ENCODE measurements at places on chromosomes 6 and 20. TPM values are rescaled to one million over a fixed set of nuclear protein-coding genes. Genes with fewer than 3 reads are reported as not detected.

GRCh38 chr6:92174398-92175073, 1244.8 kb downstream of the EPHA7 start:
- DNase-seq = no peak
- H3K36me3 ChIP-seq = no peaks in the 10 kb centered on the region
- no peak overlapping the region for H3K4me3 ChIP-seq
- H3K4me1 ChIP-seq = no peaks in the 10 kb centered on the region
- H3K27me3 ChIP-seq = no peaks in the 10 kb centered on the region
- no peak overlapping the region for H3K27ac ChIP-seq

GRCh38 chr20:22688485-22688884, 104.1 kb upstream of the FOXA2 start:
- H3K4me1 ChIP-seq = peaks cover 26% of the 10 kb centered on the region
- no peak for DNase-seq
- no peak overlapping the region for H3K4me3 ChIP-seq
- H3K27ac ChIP-seq = no peak overlapping the region
- H3K27me3 ChIP-seq = no peaks in the 10 kb centered on the region
- no peaks in the 10 kb centered on the region for H3K36me3 ChIP-seq

DNA sequence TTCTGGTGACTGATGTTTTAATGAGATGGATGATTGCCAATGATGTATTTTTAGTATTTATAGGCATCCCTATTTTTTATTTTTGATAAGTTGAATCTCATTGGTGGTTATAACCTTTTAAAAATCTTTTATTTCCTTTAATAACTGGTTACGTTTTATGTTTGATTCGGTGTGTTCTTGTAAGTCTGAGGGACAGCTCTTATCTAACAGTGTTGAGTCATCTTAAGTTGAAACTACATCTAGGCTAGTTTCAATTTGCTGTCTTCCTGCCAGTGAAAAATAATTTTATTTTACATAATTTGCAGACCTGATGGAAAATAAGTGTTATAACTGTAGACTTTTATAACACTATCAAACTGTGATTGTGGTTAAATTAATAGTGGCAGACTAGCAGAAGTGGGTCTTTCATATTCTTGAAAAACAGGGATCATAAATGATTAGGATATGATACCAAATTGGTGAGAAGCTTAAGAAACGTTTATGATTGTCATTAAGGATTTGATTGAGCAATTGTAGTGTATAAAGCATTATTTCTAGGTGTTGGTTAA, 4.6 kb downstream of the AFDN start:
- peaks cover 16% of the 10 kb centered on the region for H3K4me1 ChIP-seq
- H3K36me3 ChIP-seq = no peaks in the 10 kb centered on the region
- H3K4me3 ChIP-seq = no peak overlapping the region
- H3K27ac ChIP-seq = no peak overlapping the region
- H3K27me3 ChIP-seq = no peaks in the 10 kb centered on the region

- no peaks in the 10 kb centered on the region for H3K27me3 ChIP-seq
- no peaks in the 10 kb centered on the region for H3K4me1 ChIP-seq
- no peak for DNase-seq
- no peak overlapping the region for H3K4me3 ChIP-seq
- no peaks in the 10 kb centered on the region for H3K36me3 ChIP-seq
These were observed 27.9 kb downstream of the RIN2 start for GRCh38 chr20:19785983-19786285.

GRCh38 chr20:17859616-17860232, 108.9 kb downstream of the SNX5 start:
- DNase-seq = no peak
- H3K36me3 ChIP-seq = no peaks in the 10 kb centered on the region
- H3K27ac ChIP-seq = peak overlapping the region; percentile 71
- H3K4me3 ChIP-seq = peak overlapping the region; percentile 25
- peaks cover 29% of the 10 kb centered on the region for H3K4me1 ChIP-seq

DNA sequence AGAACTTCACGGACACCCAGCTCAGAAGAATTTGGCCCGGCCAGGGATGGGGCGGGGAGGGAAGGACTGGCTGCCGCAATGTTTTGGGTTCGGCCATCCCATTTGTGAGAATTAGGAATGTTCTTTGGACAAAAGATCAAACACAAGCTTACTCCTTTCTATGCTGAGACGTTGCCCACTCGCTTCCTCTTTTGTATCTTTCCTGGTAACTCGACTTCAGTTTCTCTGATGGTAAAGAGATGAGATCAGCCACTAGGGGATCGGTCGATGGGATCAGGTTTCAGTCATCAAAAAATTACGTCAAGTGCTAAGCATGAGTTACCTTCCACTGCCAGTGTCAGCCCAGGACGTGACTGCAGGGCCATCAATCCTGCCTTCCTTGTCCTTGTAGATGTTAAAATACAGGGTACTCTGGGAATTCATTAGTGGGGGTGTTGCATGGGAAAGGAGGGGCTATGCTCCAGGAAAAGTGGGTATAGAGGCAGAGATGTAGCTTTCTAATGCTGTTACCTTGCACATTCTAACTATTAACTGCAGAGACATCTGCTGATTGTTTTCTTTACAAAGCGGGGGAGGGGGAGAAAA, 190.2 kb downstream of the TSHZ2 start:
- H3K27ac ChIP-seq = peak overlapping the region; percentile 57
- no peak for DNase-seq
- H3K4me3 ChIP-seq = no peak overlapping the region
- peaks cover 14% of the 10 kb centered on the region for H3K4me1 ChIP-seq
- H3K27me3 ChIP-seq = no peaks in the 10 kb centered on the region

DNA sequence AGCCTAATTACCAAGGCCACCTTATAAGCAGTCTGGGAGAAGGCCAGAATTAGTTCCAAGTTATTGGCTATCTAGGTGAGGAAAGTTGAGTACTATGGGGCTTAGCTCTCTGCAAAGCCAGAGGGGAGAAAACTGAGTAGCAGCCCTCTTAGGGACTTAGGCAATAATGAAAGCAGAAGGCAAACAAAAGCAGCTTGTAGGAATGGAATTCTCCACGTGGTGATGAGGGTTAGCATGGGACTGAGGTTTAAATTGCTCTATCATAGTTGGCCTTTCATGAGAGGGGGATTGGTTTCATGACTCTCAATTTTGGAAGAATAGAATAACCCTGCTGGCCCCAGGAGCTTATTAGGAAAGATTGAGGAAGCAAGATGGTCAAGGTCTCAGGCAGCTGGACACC, 7.0 kb upstream of the UBE2J1 start:
- no peak overlapping the region for H3K4me3 ChIP-seq
- no peak for DNase-seq
- H3K27me3 ChIP-seq = no peaks in the 10 kb centered on the region
- no peak overlapping the region for H3K27ac ChIP-seq

DNA sequence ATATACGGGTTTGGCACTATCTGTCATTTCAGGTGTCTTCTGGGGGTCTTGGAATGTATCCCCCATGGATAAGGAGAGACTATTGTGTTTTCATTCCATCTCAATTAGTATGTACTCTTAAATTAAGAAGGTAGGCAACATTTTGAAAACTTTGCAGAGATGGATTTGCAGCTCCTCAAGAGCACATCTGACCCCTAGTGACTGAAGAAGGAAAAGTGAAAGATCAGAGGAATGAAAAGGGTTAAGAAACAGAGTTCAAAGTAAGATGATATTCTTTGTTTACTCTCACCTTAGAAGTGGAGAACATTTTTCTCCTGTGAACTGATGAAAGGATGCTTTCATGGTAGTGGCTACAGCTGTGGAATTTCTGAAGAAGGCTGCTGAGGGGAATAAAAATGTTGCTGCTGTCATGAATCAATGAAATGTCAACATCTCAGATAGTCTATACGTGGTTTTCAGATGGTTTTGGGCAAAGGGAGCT, 41.5 kb downstream of the SH3BGRL2 start:
- H3K27me3 ChIP-seq = no peaks in the 10 kb centered on the region
- H3K36me3 ChIP-seq = peaks cover 4% of the 10 kb centered on the region
- no peak overlapping the region for H3K4me3 ChIP-seq
- peaks cover 25% of the 10 kb centered on the region for H3K4me1 ChIP-seq
- no peak overlapping the region for H3K27ac ChIP-seq

PNLDC1 gene
- total RNA-seq = not detected

LY6G6F gene
- 0.08 TPM for total RNA-seq

PMEPA1 gene
- total RNA-seq = 0.61 TPM

UBE2C gene
- 27.6 TPM for total RNA-seq

ARHGAP18 gene
- 8.0 TPM for total RNA-seq

TXNDC5 gene
- 273 TPM for total RNA-seq

FRS3 gene
- total RNA-seq = 1.3 TPM
